ENCODE measurements at places on chromosomes 3 and 15.

DNA sequence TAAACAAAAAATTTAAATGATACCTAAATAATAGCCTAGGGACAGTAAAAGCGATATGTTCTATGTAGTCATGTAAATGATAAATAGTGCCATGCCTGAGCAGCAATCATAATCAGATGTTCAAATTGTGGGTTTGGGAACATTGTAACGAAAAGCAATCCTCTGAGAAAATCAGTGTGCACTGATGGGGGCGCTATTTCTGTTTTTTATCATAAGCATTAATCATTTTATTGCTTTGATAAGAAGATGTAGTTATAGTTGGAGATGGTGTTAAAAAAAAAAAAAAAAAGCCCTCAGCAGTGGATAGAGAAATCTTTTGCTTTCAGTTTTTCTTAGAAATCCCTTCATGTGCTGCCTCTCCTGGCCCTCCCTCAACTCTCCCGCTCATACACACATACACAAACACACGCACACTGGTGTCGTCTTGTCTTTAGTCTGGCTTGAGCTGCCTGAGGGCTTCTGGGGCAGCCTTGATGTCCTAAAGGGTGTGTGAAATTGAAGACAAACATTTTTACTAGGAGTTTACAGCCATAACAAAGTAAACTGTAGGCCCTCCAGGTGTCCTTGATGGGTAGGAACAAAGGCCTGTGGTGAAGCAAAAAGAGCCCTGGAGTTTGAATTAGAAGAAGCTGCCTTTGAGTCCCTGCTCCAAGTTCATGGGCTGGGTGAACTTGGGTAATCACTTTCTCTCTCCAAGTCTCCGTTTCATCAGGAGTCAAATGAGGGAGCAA, 428.1 kb downstream of the SOX2 start:
- no peak for DNase-seq

DNA sequence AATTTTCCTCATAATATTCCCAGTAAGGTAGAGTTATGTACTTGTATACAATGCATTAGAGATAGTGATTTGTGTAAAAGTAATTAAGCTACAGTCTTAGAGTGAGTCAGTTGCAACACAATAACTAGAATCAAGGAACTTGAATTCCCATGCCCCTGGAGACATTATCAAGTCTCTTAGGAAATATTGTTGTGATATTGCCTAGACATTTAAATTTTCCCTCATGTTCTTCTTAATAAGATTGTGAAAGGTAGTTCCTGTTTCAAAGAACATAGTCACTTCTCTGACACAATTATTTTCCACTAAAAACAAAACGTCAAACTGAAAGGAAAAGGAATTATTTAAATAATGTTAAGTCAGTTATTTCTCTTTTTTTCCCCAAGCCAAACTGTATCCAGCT, 13.0 kb upstream of the ATP1B3 start:
- DNase-seq, result no peak

DNA sequence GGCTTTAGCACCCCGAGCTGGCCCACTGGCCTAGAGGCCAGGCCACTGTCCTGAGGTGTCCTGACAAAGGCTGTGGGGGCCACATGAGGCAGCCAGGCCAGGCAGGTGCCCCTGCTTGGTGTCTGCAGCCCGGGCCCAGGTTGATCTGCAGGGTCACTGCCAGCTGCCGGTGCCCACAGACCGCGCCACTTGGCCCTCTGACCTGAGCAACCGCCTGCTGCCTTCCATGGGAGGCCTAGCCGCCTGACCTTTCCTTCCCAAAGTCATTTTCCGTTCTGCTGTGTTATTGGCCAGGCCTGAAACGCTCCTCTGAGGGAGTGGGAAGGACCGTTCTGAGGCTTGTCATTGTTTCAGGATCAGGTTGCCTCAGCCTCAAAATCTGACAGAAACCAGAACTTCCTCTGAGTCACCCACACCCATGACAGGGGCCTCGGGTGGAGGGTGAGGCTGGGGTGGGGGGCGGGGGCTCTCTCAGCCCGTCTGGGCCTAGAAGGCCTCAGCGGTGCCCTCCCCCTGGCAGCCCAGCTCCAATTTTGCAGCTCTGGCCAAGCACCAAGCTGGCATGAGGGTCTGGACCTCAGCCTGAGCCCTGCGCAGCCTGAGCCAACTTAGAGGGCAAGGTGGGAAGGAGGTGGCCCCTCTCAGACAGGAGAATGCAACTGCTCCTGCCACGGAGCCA, 140.7 kb upstream of the MEF2A start:
- DNase-seq, result peak; percentile 23

DNA sequence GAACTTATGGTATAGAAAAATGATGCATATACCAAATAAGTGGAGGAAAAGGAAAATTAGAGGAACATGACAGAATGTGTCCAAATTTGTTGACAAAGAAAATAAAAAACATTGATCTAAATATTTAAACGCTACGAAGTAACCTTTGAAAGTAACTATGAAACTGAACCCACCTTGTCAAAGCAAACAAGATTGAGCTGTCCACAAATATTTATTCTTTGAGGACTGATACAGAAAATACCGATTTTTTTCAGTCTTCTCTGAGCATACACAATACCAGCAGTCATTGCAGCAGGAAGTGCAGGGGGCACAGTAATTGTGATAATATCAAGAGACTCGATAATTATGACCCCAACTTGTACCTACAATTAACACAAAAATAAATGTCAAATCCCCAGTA, 40.0 kb downstream of the ATP13A3 start:
- no peak for DNase-seq

- no peak for DNase-seq
Observed at GRCh38 chr3:112115806-112116383, 17.2 kb downstream of the GCSAM start.

- no peak for DNase-seq
Observed at GRCh38 chr3:69710153-69710977, 28.9 kb upstream of the MITF start.

GRCh38 chr3:8505621-8506020, 4.0 kb downstream of the LMCD1 start:
- DNase-seq, result no peak

DNA sequence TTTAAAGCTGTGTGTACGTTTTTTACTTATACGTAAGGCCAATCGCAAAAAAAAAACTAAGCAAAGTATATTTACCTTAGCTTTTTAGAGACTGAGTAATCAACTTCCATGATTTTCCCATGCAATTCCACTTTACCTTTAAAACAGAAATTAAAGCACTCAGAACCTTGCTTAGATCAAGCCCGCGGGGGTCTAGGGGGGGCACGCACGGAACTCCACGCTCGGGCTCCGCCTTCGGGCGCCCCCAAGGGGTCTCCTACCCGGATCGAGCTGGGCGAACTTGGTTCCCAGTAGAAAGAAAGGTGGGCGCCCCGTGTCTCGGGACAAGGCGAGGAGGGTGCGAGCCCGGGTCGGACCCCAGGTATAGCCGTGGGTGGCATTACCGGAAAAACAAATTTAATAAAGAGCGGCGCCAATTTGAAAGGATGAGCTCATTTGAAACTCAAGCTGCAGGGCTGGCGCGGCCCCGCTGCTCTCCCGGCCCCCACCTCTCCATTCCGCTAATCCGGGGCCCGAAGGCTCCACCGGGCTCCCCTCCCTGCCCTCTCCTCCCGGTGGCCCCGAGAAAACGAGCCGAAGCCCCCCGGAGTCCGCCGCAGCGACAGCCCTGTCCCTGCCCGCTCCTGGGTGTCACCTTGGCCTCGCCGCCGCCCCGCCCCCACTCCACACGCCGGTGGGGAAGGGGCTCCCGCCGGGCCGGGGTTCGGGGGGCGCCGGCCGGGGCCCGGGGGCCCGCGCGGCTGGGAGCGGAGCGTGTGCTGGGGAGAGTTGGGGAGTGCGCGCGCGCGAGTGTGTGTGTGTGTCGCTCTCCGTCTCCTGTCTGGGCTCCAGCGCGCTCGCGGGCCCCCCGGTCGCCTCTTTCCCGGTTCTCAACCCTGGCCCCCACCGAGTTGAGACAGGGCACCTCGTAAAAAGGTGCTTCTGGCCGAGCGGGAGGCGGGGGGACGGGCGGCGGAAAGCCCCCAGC, 1.5 kb downstream of the IGF2BP2 start:
- DNase-seq, result no peak

DNA sequence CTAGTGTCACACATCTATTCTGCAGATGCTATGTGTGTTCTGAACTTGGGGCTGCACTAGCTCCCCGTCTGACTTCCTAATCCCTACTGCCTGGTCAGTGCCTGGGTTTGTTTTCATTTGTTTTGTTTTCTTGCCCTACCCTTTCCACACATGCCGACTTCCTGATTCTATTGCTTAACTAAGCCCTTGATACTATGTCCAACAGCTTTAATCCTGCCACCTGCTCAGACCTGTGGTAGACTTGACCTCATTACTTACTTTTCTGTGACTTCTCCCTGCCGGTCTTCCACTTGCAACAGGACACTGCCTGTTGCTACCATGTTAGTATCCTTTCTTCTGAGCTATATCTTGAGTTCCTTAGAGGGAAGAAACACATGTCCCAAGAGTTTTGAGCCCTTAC, 39.3 kb upstream of the CEMIP start:
- no peak for DNase-seq

DNA sequence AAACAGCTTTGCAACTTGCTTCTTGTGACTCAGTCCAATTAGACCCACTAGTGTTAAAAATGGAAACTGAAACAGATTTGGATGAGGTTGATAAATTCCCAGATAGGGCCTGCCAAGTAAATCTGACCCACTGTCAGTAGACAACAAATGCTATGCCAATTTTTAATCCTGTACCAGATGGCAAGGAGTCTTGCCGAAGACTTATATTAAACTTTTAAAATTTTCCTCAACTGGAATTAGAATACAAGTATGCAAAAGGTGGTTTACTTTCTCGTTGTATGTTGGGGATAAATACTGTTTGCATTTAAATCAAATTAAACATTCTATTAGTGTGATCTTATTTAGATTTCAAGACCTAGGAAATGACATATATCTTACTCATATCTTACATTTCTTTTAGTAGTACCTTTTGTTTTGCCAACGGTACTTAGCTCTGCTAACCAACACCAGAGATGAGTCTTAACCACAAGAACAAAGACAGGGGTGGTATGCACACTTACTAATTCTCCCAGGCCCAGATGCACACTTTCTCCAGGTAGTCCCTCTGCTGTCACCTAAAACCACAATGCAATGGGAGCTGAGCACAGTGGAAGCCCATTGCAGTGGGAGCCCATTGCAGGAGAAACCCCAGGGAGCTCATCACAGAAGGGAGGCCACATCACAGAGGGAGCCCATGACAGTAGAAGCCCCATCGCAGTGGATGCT, 77.8 kb downstream of the WWTR1 start:
- no peak for DNase-seq

DNA sequence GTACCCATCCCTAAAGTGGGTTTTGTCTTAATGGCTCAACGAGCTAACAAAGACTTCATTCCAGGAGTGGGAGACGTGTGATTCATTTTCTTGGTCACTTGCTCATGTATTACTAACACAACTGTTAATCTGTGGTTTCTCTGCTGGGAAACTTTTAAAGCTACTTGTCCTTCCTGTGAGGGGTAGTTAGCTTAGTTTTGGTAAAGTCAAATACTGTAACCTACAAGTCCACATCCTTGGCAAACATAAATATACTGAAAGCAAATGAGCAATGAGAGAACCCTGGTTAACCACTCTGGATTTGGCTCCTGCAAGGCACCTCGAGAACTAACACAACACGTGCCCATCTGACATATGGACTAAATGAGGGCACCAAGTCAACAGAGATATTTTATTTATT, 19.9 kb downstream of the NOX5 start:
- no peak for DNase-seq

DNA sequence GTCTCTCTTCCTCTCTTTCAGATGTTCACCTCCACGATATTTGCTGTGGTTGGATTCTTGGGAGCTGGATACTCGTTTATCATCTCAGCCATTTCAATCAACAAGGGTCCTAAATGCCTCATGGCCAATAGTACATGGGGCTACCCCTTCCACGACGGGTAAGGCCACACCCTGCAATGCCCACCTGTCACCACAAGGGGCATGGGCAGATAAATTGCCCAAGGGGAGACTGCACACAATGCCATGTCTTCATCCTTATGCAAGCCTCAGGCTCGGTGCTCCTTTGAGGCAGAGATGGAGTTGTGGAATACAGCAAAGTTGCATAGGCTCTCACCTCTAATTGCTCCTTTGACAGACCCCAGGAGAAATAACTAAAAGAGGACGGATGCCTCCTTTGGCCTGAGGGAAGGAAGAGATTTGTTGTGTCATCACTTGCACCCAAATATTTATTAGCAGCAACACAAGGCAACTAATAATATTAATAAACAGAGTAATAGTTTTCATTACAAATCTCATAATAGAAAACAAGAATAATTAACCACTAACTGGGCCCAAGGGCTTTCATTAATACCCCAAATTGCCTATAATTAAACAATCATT, 13.2 kb downstream of the TM4SF4 start:
- DNase-seq, result no peak

GRCh38 chr15:55627730-55628368, 39.7 kb upstream of the PYGO1 start:
- peak; percentile 52 for DNase-seq

- no peak for DNase-seq
Observed at GRCh38 chr3:97579365-97579764, 185.2 kb upstream of the ARL6 start.

DNA sequence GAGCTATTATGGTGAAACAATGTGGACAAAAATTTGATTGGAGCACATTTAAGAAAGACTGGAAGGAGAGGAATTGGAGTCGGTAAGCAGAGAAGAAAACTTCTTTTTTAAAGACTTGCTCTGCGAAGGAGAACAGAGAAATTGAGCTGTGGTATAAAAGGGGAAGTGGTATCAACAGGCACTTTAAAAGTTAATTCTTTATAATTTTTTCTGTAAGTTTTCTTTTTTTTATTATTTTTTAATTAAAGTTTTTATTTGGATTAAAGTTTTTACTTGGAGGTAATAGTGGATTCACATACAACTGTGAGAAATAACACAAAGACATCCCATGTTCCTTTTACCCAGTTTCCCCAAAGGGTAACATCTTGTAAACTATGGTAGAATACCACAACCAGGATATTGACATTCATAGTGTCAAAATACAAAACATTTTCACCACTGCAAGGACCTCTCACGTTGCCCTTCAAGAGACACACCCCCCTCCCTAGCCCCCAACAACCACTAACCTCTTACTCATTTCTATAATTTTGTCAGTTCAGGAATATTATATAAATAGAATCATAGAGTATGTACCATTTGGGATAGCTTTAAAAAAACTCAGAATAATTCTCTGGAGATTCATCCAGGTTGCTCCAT, 33.8 kb upstream of the XIRP1 start:
- no peak for DNase-seq

- no peak for DNase-seq
Observed at GRCh38 chr15:31353931-31354330, 27.3 kb downstream of the KLF13 start.

- DNase-seq, result no peak
Observed at GRCh38 chr3:195565716-195566115, 18.0 kb downstream of the APOD start.

GRCh38 chr15:40650479-40650878, 44.5 kb upstream of the RAD51 start:
- no peak for DNase-seq

GRCh38 chr3:60147249-60147950, 1097.6 kb upstream of the CFAP20DC start:
- no peak for DNase-seq

GRCh38 chr3:153305189-153305588, 143.2 kb downstream of the RAP2B start:
- no peak for DNase-seq

Measured in AG09319 (cell line).